ENCODE measurements at places on chromosomes 7 and 10.

DNA sequence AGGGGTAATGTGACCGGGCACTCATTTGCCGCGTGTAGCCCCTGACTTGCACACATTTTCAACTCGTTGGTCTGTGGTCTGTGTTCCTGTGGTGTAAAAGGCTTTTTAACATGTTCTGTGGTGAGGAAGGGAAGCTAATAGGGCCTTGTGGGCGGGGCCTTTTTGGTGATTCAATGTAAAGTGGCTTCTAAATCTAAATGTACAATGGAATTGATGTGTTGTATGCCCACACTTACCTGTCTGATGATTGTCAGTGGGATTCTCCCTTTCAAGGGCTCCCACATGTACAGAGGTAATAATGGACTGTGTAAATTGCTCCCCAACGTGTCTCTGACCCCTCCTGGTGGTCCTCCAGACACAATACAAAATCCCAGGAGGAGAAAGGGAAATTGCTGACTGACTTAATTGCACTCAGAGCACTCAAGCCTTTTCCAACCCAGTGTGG, 43.1 kb upstream of the GATAD1 start:
- H3K4me3 ChIP-seq, result no peak overlapping the region
- DNase-seq, result no peak
- no peaks in the 10 kb centered on the region for H3K27me3 ChIP-seq
- no peaks in the 10 kb centered on the region for H3K36me3 ChIP-seq

DNA sequence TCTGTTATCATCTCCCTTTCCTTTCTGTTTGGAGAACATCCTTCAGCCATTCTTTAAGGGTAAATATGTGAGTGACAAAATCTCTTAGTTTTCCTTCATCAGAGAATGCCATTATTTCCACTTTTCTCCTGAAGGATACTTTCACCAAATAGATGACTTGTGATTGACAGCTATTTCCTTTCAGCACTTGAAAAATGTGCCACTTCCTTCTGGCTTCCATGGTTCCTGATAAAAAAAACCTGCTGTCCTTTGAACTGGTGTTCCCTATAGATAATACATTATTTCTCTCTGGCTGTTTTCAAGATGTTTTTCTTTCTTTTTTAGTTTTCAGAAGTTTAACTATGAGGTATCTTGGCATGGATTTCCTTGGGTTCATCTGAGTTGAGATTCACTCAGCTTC, 79.7 kb downstream of the TBXAS1 start:
- H3K27ac ChIP-seq, result no peak overlapping the region
- H3K36me3 ChIP-seq, result no peaks in the 10 kb centered on the region
- H3K4me3 ChIP-seq, result no peak overlapping the region
- H3K4me1 ChIP-seq, result peaks cover 5% of the 10 kb centered on the region
- no peaks in the 10 kb centered on the region for H3K27me3 ChIP-seq
- no peak for DNase-seq

GRCh38 chr10:67527351-67527750, 168.6 kb downstream of the CTNNA3 start:
- no peaks in the 10 kb centered on the region for H3K27me3 ChIP-seq
- no peak for DNase-seq
- H3K4me3 ChIP-seq, result no peak overlapping the region
- no peaks in the 10 kb centered on the region for H3K36me3 ChIP-seq
- no peak overlapping the region for H3K27ac ChIP-seq

DNA sequence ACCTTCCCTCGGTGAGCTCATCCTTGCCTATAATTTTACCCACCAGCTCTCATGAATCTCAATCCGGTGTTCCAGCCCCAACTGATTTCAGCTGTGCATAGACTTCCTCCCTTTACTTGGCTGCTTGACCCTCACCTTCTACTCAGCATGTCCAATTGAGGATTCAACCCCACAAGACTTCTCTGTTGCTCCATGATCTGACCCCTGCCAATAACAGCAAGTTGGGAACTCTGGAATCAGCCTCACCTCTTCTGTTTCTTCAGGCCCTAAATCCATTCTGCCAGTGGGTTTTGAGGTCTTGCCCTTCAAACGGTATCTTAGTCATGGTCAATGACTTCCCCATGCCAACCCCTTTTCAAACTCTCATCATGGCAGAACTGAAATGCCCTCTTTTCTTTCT, 390.4 kb downstream of the CALN1 start:
- no peak for DNase-seq
- no peaks in the 10 kb centered on the region for H3K4me1 ChIP-seq
- no peak overlapping the region for H3K4me3 ChIP-seq
- H3K27ac ChIP-seq, result no peak overlapping the region
- no peaks in the 10 kb centered on the region for H3K27me3 ChIP-seq

DNA sequence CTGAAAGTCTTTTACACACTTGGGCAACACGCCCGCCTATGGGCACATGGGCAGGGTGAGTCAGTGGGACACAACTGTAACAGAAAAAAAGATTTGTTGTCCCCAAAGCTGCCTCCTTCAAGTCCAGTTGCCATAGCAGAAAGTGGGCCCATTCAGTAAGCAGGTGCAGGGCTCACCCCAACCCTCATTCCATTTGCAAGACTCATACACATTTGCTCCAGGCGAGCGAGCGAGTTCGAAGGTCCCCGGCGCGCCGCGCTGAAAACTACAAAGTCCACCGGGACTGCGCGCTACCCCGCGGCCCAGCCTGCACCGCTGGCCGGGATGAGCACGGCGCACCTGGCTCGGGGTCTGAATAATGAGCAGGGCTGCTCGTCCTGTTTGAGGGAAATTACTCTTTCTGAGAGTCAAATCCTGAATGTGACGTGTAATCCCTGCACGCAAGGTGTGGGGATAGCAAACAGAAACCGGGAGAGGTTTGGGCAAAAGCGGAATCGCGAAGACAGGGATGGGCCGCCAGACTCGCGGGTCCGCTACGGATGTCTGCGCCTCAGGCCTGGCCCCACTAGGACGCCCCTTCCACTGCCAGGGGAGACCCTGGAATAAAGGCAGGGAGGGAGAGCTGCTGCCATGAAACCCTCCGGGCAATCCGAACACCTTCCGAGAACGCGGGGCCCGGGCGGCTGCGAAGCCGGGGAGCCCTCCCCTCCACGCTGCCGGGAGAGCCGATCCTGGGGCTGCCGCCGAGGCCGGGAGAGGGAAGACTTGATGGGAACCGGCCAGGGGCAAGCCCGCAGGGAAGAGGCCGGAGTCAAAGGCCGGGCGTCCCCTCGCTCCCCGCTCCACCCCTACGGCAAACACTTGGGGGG, 982 bp downstream of the COBL start:
- no peaks in the 10 kb centered on the region for H3K27me3 ChIP-seq
- H3K4me3 ChIP-seq, result peak overlapping the region; percentile 74
- no peak for DNase-seq
- H3K4me1 ChIP-seq, result peaks cover 9% of the 10 kb centered on the region
- peak overlapping the region; percentile 48 for H3K27ac ChIP-seq
- no peaks in the 10 kb centered on the region for H3K36me3 ChIP-seq
